Brain pericyte (primary cell): ENCODE measurements at places on chromosomes 5 and 9.

DNA sequence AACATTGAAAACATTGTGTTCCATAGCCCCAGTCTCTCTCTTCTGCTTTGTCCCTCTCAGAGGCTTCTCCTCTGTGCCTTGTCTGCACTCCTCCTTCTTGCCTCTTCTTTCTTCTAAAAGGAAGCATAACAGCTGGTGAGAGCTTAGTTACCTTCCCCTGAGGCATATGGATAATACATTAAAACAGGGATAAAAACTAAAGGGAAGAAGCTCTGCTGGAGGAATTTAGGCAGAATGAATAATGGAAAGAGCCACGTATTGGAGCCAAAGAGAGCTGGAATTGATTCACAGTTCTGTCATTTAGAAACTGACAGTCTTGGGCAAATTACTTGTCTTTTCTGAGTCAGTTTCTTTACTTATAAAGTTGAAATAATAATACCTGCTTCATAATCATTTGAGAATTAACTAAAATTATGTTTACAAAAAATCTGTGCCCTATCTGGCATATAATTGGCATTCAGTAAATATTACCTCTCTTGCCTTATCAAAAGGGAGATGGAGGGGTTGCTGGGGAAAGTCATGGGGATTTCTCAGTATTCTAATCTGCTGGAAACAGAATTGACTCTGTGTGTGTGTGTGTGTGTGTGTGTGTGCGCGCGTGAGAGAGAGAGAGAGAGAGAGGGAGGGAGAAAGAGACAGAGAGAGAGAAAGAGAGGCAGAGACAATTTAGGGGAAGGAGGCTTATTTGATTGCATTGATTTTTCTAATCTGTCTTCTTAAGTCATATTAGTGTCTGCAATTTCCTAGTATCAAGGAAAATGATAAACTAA, 20.2 kb downstream of the ZNF474 start:
- DNase-seq: no peak

DNA sequence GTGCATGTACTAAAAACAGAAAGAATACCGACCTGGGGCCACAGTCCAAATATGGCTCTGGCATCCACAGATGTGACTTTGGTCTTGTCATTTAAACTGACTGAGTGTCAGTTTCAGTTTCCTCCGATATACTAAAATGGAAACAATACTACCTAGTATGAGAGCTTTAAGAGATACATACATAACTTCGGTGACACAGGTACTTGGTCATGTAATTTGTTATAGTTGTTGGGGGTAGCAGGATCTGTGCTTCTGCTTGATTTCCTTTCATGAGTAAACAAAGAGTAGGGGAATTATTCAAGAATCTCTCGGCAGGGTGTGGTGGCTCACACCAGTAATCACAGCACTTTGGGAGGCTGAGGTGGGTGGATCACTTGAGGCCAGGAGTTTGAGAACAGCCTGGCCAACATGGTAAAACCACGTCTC, 32.1 kb downstream of the MTMR12 start:
- no peak for DNase-seq

GRCh38 chr9:9124616-9125015, 1325.0 kb upstream of the DMAC1 start:
- no peak for DNase-seq

GRCh38 chr9:36865731-36866635, 168.1 kb downstream of the PAX5 start:
- DNase-seq: no peak

- DNase-seq: no peak
Observed at GRCh38 chr5:1808439-1808838, 7.2 kb downstream of the NDUFS6 start.

DNA sequence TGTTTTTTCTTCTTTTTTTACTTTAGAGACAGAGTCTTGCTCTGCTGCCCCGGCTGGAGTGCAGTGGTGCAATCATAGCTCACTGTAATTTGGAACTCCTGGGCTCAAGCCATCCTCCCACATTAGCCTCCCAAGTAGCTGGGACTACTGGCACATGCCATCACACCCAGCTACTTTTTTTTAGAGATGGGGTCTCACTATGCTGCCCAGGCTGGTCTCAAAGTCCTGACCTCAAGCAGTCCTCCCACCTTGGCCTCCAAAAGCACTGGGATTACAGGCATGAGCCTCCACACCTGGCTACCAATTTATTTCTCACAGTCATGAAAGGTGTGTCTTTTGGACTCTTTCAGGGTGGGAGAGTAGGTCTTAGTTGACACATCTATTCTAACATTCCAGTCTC, 83.0 kb upstream of the FAM120A start:
- DNase-seq: no peak

GRCh38 chr5:126544087-126544740, 50.8 kb downstream of the ALDH7A1 start:
- DNase-seq: no peak

DNA sequence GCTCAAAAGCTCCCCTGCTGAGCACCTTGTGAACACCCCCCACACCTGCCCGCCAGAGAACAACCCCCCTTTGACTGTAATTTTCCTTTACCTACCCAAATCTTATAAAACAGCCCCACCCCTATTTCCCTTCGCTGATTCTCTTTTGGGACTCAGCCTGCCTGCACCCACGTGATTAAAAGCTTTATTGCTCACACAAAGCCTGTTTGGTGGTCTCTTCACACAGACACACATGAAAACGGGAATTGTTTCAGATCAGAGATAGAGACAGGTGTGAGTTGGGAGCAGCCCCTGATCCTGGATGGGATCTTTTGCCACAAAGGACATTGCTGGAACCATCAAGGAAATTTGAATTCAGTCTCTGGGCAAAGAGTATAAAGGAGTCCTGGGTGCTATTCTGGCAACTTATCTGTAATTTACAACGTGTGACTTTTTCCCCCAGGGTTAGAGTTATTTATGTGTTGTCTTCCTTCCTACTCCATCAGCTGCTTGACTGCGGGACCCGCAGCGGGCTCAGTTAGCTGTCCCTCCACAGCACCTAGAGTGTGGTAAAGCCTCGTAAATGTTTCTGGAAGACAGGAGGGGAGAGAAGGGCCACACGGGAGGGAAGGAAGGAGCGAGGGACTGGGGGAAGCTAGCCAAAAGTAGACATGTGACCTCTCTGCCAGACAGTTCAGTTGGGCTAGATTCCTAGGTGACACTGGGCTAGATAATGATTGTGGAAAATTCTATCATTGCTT, 437.0 kb downstream of the ZNF608 start:
- no peak for DNase-seq

DNA sequence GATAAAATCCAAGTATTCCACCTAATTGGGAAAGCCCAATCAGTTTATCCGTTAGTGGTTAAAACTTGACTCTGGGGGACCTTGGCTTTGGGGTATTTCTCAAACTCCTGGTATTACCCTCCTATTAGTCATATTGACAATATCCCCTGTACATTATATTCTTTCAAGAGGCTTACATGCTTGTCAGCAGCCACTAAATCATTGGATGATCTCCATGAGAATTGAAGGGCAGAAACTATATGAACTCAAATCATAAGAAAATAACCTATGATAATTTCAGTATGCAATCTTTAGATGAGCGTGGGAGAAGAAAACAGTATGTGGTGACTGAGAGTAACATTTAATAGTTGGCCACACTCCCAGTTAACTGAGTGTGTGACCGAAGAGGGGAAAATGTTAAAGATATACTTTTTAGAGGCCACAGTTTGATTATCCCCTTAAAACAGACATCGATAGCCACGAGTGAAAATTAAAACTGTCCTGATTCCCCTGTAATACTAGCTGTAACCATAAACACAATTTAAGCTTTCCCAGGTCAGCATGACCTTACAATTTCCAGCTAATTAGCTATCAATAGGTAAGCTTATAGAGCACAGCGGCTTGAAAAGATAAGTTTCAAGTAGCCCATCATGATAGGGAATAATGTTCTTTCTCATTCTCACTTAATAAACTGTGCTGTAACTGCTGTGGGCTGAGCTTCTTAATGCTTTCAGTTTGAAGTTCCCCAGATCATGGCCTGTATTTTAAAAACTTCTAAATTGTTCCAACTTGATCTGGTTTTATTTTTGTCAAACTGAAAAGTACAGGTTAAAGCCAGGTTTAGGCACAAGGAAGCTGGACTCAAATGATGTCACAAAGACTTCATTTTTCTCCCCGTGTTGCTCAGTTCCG, 58.6 kb downstream of the PUM3 start:
- no peak for DNase-seq

DNA sequence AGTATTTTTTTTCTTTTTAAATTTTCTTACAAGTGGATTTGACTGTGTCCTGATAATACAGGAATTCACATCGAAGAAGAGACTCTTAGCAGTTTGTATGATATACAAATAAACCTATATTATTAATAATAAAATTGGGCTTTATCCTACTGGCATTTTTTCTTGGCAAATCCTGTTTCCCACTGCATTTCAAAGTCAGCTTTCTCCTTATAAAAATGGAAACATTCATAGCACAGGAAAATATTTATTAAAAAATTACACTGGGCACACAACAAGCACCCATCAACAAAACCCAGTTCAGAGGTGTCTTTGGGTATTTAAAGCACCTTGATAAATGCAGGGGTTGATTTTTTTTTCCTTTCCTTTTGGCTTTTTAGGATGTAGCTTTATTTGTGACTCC, 200.9 kb downstream of the MEF2C start:
- DNase-seq: no peak

GRCh38 chr9:121472446-121472845, 27.2 kb downstream of the GGTA1 start:
- DNase-seq: no peak

DNA sequence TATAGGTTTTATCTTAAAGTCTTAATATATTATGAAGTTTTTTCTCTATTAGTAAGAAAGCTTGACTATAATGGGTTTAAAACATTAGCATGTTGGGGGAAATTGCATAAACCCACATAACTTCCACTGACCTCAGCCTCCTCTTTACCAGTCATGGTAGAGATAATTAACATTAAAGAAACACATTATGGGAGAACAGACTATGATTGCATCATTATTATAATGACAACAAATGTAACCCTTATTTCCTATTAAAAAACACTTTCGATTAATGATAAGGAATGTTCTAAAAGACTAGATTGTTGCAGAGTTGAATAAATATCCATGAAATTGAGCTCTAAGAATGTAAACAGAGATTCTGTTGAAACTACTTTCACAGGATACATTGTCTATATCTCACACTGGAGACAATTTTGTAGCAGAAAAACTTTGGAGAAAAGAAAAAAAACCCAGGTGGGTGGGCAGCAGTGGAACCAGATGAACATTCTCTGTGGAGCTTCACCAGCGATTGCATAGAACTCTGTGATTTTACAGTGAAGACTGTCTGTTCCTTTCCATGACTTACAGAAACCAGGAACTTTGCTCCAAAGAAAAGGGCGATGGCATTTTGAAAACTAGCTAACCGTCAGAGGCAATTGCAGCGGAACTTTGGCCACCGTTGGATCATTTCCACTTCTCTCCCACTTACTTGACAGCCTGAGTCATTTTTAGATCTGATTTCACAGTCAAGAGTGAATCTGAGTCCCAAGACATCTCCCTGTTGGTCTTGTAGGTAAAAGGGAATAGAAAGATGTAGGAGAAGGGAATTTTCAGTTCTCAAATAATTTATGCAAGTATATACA, 21.0 kb upstream of the ERAP2 start:
- no peak for DNase-seq

GRCh38 chr5:151935135-151935695, 10.6 kb upstream of the GLRA1 start:
- no peak for DNase-seq

- no peak for DNase-seq
Observed at GRCh38 chr9:89677702-89678395, 73.0 kb downstream of the GADD45G start.

- no peak for DNase-seq
Observed at GRCh38 chr9:122657527-122657926, at the start of gene OR1B1. TSS of gene OR1B1 (minus strand) at chr9:122657627.

DNA sequence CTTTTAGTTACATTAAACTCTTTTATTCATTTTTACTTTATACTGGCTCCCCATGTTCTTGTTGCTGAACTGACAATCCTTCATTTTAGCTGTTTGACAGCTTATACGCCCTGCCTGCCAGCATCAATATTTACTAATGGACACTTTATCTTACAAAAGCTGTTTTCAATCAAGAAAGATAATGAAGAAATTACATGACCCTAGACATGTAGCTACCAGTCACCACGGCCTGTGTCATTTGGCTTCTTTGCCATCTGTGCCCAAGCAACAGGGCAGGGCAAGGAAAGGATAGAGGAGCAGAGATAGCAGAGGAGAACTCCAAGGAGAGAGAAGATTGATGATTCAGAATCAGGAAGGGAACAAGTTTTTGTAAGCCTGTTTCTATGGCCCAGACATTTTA, 647.3 kb downstream of the BRINP1 start:
- no peak for DNase-seq

DNA sequence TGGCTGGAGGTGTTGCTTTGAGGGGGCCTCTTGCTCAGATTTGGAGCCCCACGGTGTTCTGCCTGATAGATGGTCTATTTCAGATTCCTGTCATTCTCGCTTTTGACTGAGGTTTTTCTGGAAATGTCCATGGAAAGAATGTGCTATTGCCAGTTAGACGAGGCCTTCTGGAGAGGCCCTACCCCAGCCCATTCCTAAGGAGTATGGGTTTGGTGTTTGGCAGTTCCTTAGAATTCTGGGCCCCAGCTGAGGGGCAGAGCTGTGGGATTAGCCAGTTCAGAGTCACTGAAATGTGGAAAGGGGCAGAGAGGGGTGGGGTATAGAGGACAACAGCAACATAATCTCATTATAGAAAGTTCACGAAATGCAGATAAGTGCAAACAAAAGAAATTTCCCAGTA, 50.5 kb downstream of the GALNT10 start:
- no peak for DNase-seq

- no peak for DNase-seq
Observed at GRCh38 chr9:68581696-68582095, 41.0 kb upstream of the TMEM252 start.

- no peak for DNase-seq
Observed at GRCh38 chr5:39100301-39100850, 26.2 kb upstream of the RICTOR start.

GRCh38 chr5:91794856-91795548, 411.9 kb upstream of the ARRDC3 start:
- DNase-seq: peak; percentile 8

DNA sequence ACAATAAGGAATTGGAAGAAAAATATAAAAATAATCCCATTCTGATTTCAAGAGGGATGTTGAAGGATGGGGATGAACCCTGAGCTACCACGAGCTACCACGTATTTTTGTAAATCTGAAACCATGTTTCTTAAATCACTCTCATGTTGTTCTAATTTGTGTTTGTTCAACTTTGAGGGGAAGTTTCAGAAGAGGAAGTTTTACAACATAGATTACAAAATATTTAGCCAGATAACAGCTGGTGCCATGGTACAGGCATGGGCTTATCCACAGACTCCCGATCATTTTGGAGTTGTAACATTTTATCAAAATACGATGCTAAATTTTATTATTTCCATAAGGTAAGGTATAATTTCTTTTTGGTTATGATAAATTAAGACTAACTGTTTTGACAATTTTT, 15.2 kb downstream of the CCDC125 start:
- no peak for DNase-seq

GRCh38 chr5:1803192-1803591, 2.0 kb downstream of the NDUFS6 start:
- no peak for DNase-seq

GRCh38 chr5:12330381-12330780, 426.1 kb upstream of the CTNND2 start:
- no peak for DNase-seq

- DNase-seq: no peak
Observed at GRCh38 chr9:14173713-14174112, 140.2 kb downstream of the NFIB start.

GRCh38 chr5:10550222-10550995, 13.5 kb upstream of the ANKRD33B start:
- no peak for DNase-seq

- no peak for DNase-seq
Observed at GRCh38 chr9:108049671-108050494, 560.3 kb upstream of the KLF4 start.
